ENCODE measurements at places on chromosomes 12 and 14.
A peak's percentile ranks its signal among the peaks of the same experiment; 100 is the strongest.

DNA sequence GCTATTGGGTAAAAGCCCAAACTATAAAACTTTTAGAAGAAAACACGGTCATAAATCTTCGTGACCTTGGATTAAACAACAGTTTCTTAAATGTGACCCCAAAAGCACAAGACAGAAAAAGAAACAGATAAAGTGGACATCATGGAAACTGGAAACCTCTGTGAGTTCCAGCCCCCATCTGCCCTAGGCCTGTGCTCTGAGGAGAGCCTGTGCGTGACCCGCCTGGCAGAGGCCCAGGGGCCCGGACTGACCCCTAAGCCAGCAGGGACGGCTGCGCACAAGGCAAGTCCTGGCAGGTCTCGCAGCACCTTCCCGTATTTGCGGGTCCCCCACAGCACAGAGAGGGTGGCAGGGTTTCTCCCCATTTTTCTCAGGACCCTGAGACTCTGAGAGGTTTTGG, 76.0 kb downstream of the CHGA start:
- no peak for DNase-seq

- peak; percentile 79 for DNase-seq
These were observed 31.6 kb upstream of the PTPRQ start for GRCh38 chr12:80412343-80412953.

GRCh38 chr12:111981987-111982386, 31.0 kb downstream of the TMEM116 start:
- no peak for DNase-seq

- DNase-seq, result no peak
These were observed 92.6 kb upstream of the MAP1LC3B2 start for GRCh38 chr12:116466536-116466935.

DNA sequence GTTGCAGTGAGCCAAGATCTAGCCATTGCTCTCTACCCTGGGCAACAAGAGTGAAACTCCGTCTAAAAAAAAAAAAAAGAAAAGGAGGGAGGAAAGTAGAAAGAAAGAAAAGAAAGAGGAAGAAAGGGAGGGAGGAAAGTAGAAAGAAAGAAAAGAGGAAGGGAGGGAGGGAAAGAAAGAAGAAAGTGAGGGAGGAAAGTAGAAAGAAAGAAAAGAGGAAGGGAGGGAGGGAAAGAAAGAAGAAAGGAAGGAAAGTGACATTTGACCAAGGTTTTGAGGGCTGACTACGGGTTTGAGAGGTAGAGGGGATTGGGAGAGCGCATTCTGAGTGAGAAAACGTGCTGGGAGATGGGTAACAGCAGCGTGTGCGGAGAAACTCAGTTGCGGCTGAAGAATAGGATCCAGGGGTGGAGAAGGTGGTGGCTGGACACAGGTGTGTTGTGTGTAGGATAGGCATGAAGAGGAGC, 521 bp upstream of the PAPLN start:
- DNase-seq, result no peak

DNA sequence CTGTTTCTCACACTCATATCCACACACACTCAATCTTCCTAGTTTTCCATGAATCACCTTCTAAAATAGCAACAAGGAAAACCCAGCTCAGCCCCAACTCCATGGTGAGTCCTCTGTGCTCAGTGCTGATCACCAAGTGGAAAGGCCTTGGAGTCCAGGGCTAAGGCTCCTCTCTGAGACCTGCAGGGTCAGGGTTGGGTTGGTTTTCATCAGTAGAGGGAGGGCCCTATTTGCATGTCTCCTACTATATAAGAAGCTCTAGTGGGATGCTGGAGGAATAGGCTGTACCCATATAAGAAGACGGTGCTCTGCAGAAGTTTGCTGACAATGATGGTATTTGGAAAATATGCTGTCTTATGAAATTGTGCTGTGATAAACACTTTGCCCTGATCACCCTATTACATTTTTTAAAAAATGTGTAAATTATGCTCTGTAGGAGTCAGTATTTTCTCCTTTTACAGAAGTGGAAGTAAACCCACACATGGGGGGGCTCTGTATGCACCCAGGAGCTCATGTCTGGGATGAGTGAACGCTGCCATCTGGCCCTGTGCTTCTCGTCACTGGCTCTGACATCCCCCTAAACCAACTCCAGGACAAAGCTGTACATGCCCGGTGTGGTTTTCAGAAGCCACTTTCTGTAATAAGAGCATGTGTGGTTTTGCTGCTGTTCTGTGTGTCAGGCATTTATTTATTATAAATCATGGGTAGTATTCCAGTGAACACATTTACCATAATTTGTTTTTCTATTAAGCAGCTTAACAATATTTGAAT, 536.3 kb downstream of the TMEM121 start:
- DNase-seq, result no peak

DNA sequence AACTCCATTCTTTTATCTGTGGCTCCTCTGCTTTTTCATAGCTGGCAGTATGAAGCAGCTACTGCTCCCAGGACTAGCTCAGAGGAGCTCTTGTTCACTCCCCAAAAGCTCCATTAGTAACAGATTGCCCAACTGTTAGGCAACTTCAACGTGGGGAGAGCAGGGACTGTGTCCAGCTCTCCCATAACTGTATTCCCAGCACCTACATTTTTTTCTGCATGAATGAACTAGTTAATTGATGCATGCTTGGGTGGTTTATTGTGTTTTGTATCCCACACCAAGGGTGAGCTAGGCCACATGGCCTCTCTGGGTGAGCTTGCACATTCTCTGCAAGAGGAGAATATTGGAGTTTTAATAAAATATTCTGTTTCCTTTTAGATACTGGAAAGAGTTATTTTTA, 15.2 kb downstream of the STON2 start:
- DNase-seq, result peak; percentile 37

DNA sequence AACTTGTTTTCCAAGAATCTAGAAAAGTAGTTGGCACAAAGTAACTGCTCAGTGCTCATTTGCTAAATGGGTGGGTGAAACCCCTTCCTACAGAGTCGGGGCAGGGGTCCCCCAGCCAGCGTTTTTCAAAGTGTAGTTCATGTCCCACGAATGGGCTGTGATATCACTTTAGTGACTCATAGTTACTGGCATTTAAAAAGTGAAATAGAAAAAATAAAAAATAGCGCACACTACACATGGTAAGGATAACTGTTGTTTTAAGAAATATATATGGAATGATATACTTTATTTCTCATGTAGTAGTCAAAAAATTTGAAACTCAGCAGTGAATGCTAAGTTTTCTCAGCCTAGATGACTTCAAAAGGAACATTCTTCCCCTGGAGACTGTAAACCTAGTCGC, 250.4 kb downstream of the CHST11 start:
- DNase-seq, result no peak

GRCh38 chr14:104438166-104438887, 141.2 kb upstream of the C14orf180 start:
- no peak for DNase-seq

DNA sequence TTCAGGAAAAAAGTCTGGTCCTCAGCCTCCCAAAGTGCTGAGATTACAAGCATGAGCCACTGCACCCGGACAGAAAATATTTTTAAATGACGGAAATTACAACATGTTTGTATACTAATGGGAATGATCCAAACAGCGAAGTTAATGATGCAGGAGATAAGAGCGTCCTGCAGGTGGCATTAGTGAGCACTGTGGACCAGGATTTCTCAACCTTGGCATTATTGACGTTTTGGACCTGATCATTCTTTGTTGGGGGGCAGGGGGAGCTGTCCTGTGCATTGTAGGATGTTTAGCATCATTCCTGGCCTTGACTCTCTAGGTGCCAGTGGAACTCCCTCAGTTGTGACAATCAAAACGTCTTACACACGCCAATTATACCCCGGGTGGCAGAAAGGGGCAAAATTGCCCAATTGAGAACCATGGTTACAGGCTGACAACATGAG, 34.1 kb downstream of the SCFD1 start:
- peak; percentile 23 for DNase-seq

DNA sequence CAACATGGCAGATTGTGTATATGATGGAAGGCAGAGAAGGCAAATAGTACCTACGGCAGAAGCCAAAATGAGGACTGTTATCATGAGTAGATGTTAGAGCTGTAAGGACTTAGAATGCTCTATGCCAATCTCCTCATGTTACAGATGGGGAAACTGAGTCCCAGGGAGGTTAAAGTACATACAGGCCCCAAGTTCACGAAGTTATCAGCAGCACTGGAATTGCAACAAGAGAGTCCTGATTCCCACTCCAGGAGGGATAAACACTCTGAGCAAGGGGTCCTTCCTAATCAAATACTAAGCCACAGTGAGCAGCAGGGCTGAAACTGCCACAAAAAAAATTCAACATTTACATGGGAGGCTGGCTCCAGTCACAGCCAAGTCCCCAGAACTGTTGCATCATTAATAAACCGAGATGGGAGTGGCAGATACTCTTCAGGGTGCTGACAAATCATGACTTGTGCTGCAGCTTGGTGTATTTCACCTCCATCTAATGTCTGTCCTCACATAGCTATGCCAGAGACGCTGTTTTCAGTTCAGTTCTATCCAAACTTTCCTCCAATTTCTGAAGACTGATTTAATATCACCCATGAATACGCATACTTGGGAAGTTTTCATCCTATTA, 24.2 kb downstream of the NUAK1 start:
- DNase-seq, result no peak

DNA sequence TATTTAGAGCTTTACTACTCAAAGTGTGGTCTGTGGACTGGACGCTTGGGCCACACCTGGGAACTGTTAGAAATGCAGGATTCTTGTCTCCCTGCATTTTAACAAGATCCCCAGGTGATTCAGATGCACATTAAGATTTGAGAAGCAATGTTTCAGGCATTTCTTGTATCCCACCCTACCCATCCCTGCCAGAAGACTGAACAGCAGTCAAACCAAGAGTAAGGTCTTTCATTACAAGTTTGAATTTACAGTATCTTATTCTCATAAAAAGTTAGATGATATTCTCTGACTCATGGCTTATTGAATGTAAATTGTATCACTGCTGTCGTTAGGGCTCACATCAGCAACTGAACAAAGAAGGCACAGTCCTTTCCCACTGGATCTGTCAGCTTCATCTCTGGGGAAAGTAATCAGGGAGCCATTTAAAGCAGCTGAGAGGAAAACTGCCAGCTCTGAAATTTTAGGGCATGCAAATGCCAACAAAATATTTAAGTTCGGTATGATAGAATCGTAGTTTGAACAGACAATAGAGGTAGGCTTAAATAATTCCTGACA, 141.1 kb downstream of the AKAP6 start:
- no peak for DNase-seq

DNA sequence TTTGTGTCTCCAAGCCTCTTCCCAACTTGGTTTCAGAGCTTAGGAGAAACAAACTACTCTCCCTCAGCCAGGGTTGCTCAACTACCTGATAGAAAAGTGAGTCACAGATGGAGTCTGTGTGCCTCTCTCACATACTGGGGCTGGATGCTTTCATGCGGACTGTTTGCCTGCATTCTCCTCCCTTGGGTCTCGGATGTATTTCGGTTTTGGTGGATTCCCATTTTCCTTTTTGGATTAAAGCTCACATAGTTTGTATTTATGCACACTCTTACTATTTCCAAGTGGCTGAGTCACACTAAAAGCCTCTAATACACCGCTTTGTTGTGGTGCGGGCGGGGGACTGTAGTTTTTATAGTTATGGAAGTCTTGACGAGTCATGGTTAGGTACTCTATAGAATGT, 505.4 kb downstream of the LRFN5 start:
- DNase-seq, result no peak

GRCh38 chr14:23933108-23933741, 20.3 kb upstream of the DHRS4 start:
- no peak for DNase-seq

GRCh38 chr12:76153616-76154015, 69.1 kb upstream of the NAP1L1 start:
- no peak for DNase-seq

DNA sequence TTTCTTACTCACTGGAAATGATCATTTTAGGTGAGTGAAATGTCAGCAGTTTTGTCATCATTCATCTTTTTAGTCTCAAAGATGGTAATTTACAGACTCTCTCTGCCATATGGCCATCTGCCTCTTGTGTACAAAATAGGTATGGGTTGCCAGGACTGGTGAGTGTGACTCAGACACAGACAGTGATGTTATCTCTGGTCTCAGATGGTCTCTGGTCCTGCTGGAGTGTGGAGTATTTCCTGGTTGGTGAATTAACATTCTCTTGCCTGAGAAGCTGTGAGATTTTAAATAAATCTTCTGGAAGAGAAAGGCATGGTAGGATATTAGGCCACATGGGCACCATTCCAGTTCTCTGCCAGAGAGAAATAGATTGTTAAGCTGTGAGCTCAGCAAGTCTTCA, 207.0 kb downstream of the ATP23 start:
- DNase-seq, result no peak

DNA sequence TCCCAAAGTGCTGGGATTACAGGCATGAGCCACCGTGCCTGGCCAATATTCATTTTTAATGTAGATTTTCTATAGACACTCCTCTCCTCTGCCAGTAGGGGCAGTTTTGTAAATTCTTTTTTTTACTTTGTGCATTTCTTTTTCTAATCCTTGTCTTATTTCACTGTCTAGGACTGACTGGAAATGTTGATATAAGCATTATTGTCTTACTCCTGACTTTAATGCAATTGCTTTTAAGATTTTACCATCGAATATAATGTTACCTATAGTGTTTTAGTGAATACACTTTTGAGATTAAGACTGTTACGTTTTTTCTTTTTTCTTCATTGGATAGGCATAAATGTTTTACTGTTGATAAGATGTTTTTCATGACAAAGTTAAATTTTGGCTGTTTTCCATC, 35.4 kb upstream of the EMP1 start:
- no peak for DNase-seq

DNA sequence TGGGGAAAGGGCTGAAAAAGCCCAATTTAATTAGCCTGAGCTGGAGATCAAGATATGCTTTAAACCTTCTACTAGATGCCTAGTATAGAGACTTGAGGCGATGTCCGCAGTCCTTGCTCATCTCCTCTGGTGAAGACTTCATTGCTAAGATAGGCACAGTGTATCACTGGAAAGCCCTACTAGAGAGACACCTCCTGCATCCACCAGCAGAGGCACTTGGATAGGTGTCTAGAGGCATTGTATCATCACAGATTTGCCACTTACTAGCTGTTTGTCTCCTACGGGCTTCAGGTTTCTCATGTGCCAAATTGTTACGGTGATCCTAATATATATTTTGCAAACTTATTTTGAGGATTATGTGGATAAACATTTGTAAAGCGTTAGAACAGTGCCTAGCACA, 1048.5 kb downstream of the GALC start:
- no peak for DNase-seq

GRCh38 chr12:116278667-116279066, 1.2 kb upstream of the MED13L start:
- no peak for DNase-seq

DNA sequence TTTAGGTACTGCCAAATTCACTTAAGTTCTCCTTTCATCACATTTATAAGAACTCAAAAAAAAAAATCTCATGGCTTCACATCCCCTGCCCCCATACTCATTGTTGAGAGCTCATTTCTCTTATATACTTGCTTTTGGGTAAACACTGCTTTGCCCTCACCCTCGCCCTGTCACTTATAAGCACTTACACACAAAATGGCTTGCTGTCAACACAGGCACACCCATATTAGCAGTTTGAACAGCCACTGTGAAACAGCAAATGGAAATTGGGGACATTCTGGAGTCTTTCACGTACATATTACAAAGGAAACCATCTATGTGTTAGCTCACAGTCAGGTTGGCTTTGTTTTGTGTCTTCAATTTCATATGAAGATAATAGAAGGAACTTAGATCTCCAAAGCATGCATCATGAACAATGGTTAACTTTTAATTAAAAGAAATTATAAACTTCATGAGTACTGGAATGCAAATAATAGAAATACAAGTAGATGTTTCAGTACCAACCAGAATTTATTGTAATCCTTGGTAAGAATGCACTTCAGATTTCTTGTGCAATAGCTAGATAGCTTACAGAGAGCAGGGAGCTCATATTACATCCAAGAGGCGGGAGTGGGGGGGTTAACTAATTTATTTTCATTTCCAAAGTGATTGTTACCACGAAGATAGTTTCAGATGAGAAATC, 272.2 kb downstream of the ALG10B start:
- DNase-seq, result no peak
